ENCODE measurements at places on chromosomes 7 and 10.

- DNase-seq, result no peak
Observed at GRCh38 chr10:77138541-77138940, 499.1 kb downstream of the KCNMA1 start.

DNA sequence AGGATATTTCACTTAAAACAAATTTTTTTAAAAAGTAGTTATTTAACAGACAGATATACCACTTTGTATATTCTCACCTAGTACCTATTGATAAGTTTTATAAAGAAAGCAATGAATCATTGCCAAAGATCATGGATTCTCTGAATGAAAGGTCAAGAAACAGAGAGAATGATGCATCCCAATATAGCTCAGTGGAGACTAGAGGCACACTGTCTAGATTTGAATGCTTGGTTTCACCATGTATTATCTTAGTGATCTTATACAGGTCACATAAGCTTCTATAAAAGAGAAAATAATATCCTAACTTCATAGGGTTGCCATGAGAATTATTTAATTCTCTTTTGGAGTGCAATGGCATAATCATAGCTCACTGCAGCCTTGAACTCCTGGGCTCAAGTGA, 87.0 kb upstream of the LRRN3 start:
- DNase-seq, result no peak

GRCh38 chr10:128098631-128099030, 27.6 kb downstream of the MKI67 start:
- DNase-seq, result no peak

- no peak for DNase-seq
Observed at GRCh38 chr10:71852355-71852937, 1.4 kb upstream of the PSAP start.

GRCh38 chr10:94997741-94998174, 59.3 kb downstream of the CYP2C9 start:
- DNase-seq, result no peak

Measured in NCI-H2171 (cell line).